Mesothelial cell of epicardium (in vitro differentiated cells): ENCODE measurements at places on chromosomes 16 and 17. TPM values are rescaled to one million over a fixed set of nuclear protein-coding genes. Genes with fewer than 3 reads are reported as not detected.

MMP28 gene
- total RNA-seq, result 0.34 to 0.86 TPM in 2 of 3 replicates, not detected in the other

CDRT4 gene
- 34.1 to 39.7 TPM (median 34.8 TPM) in 3 replicates for total RNA-seq

- no peak for DNase-seq
Measured at GRCh38 chr17:67520252-67520906, 143.3 kb downstream of the PITPNC1 start.

DNA sequence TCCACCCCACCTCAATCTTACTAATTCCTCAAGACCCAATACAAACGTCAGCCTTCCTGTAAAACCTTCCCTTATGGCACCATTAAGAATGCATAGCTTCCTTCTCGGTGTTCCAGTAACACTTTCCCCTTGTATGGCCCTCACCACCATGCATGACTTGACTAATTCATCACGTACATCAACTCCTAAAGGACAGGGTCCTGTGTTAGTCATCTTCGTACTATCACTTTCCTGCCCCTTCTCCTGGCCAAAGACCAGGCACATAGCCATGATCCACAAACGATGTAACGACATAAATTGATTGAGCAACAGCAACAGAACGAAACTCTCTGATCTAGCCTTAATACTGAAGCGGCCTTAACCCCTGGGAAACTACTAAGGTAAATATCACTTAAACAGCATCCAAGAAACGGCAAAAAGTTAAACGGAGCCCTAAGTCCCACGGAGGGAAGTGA lies 612 bp downstream of the PSMD12 start:
- DNase-seq, result no peak

DNA sequence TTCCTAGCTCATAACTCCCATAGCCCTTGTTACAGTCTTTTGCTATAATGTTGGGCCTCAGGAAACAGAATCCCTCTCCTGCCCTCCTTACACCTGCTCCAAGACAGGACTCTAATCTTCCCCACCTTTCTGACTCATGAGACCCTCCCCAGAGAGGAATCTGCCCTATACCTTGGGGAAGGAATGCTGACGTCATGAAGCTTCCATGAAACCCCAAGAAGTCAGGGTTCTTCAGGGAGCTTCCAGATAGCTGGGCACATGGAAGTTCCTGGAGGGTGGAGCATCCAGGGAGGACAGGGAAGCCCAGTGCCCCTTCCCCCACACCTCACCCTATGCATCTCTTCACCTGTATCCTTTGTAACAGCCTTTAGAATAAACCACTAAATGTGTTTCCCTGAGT lies 285.7 kb downstream of the SOX9 start:
- DNase-seq, result no peak

- no peak for DNase-seq
Measured at GRCh38 chr16:65375651-65376050, 253.8 kb upstream of the CDH11 start.
